Activated CD4-positive, alpha-beta T cell treated with anti-CD3 and anti-CD28 coated beads for 4 hours (primary cell): ENCODE measurements at places on chromosomes 4 and X.

DNA sequence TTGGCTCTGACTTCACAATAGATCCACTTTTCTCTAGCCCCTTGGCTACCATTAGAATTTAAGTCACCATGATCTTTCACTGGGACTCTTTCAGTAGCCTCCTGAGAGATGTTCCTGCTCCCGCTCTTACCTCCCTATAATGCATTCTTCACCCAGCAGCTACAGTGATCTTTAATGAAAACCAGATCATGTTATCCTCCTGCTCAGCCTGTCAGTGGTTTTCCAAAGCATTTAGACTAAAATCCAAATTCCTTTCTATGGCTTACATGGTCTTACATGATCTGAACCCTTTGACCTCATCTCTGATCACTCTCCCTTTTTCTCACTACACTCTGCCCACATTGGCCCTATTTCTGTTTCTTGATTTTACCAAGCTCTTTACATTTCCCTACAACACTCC lies 18.3 kb upstream of the RPS6KA3 start:
- no peak for DNase-seq

- no peak for DNase-seq
These were observed 562.8 kb upstream of the AADAT start for GRCh38 chr4:170652571-170652970.

GRCh38 chrX:72071213-72071612 lies 60.5 kb downstream of the RTL5 start:
- DNase-seq, result no peak

DNA sequence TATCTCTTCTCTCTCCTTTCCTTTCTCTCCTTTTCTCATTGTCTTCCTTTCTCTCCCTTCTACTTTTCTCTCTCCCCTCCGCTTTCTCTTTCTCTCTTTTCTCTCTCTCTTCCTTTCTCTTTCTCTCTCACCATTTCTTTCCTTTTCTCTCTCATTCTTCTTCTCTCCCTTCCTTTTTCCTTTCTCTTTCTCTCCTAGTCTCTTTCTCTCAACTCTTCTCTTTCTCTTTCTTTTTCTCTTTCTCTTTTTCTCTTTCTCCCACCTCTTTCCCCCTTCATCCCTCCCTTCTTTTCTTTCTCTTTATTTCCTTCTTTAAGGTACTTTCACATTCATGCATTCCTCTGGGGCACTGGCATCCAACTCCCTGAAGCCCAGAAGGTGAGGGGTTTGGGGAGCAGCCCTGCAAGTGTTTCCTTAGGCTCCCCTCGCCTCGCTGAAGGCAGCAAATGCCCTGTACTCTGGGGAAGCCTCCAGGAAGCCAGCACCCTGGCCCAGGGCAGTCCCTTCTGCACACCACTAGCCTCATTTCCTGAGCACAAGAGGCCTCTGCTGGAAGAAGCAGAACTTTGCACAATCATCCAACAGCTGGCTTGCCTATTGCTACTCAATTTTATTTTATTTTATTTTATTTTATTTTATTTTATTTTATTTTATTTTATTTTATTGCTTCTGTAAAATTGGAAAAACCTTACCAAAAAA lies 124.2 kb downstream of the NFKB1 start:
- DNase-seq, result peak; percentile 64

DNA sequence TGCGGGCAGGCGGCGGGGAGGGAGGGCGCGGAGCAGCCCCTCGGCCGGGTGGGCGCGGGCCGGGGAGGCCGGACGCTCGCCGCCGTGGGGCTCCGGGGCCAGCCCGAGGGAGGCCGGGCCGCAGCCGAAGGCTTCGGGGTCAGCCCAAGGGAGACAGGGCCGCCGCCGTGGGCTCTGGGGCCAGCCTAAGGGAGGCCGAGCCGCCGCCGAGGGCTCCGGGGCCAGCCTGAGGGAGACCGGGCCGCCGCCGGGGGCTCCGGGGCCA lies 251 bp downstream of the KIAA0232 start:
- no peak for DNase-seq

GRCh38 chrX:13903405-13903804 lies 86.5 kb upstream of the GPM6B start:
- DNase-seq, result no peak

DNA sequence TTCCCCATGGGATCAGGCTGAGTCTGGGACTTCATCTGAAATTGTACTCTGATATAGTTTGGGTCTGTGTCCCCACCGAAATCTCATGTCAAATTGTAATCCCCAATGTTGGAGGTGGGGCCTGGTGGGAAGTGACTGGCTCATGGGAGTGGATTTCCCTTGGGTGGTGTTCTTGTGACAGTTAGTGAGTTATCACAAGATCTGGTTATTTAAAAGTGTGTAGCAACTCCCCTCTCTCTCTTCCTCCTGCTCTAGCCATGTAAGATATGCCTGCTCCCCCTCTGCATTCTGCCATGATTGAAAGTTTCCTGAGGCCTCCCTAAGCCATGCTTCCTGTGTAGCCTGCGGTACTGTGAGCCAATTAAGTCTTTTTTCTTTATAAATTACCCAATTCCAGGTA lies 61.0 kb downstream of the RASGEF1B start:
- no peak for DNase-seq

- DNase-seq, result no peak
These were observed 333.8 kb upstream of the GRIA3 start for GRCh38 chrX:122850326-122850725.

DNA sequence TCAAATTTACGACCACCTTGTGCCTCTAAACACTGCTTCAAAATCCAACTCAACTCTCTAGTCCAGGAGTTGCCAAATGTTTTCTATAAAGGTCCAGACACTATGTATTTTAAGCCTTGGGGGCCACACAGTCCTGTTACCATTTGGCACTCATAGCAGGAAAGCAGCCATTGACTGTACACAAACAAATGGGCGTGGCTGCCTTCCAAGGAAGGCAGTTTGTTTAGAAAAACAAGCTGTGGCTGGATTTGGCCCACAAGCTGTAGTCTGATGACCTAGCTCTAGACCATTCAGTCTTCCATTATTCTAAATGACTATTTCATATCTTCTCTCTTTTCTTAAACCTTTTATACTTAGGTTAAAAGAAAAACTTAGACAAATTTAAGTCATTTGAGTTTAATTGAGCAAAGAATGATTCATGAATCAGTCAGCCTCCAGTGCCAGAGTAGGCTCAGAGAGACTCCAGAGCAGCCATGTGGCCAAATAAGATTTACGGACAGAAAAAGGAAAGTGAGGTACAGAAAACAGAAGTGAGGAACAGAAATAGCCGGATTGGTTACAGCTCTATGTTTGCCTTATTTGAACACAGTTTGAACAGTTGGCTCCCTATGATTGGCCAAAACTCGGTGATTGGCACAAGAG lies 825.8 kb upstream of the LCORL start:
- DNase-seq, result no peak

DNA sequence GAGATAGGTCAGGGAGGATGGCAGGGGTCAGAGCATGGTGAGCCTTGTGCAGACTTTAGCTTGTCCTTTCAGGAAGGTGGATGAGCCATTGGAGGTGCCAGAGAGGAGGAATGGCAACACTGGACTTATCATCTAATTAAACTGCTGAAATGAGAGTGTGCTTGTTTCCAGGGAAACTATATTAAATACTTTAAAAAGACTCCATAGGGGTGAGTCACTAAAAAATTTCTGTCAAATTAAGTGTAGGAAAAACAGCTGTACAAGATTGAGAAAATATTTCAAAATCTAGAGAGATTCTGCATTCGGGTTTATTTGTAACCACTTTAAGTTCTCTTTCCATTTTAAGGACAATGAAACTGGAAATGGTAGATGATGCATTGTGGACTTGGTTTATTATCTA lies 11.4 kb downstream of the FRAS1 start:
- no peak for DNase-seq

DNA sequence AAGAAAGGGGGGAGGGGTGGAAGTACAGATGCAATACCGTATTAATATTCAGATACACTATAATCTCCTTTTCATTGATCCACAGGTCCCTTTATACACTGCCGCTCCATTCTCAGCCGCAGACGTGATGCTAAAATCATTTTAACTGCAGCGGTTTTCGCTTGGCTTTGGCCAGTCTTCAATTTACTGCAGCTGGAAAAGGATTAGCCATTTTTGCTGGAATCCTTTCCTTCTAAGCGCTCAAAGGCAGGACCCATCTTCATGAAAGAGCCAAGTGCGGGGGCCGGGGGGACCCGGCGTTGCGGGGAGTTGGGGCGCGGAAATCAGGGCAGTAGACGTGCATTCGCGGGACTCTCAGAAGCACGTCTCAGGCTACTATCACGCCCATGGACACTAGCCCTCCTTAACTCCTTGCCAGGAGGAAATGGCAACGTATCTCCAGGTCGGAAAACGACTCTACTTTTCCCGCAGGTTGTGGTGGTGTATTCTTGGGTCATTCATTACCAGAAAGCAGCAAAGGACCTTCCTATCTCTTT lies 1.7 kb upstream of the PCDH10 start:
- DNase-seq, result no peak

DNA sequence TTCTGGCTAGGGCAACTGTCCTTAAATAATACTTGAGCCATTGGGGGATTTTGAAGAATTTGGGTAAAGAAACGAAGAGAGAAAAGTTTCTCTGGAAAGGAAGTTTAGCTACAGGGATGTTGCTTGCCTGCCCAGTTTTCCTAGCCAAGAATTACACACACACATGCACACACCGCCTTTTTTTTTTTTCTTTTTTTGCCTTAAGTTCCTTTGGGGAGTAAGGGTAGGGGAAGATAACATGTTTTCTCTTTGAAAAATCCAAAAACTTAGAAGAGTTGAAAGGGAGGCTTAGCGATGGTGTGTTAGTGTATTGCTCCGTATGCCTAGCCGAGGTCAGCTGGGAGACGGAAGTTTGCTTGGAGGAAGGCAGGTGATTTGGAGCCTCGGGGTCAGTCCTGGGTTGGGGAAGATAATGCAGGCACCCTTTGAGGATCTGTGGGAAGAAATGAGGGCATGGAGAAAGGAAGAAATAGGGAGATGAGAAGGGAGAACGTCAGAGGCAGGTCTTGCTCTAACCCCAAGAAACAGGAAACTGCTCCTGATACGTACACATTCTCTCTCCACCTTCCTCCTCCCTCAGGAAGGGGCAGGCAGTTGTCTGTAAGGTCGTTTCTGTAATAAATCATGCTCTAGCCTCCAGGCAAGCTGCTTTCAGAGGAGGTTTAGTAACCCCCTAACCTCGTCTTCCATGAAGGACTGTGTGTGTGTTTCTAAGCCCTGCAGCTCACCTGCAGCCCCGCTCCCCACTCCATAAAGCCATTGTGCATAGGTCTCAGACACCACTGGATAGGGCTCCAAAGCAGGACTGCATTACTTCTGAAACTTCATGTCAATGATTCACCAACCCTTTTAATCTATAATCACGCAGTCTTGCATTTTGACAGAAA lies 10.5 kb downstream of the KLF3 start:
- no peak for DNase-seq

DNA sequence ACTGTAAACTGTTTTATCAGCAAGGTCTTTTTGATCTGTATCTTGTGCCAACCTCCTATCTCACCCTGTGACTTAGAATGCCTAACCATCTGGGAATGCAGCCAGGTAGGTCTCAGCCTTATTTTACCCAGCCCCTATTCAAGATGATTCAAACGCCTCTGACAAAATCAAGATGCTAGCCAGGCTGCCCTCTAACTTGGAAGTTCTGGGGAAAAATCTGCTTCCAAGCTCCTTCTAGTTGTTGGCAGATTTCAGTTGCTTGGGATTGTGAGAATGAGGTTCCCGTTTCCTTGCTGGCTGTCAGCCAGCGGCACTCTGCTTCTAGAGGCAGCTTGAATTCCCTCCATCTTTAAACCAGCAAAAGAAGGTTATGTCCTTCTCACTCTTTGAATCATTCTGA lies 34.7 kb downstream of the LUZP4 start:
- no peak for DNase-seq

GRCh38 chrX:95907081-95907480 lies 777.6 kb upstream of the DIAPH2 start:
- no peak for DNase-seq

DNA sequence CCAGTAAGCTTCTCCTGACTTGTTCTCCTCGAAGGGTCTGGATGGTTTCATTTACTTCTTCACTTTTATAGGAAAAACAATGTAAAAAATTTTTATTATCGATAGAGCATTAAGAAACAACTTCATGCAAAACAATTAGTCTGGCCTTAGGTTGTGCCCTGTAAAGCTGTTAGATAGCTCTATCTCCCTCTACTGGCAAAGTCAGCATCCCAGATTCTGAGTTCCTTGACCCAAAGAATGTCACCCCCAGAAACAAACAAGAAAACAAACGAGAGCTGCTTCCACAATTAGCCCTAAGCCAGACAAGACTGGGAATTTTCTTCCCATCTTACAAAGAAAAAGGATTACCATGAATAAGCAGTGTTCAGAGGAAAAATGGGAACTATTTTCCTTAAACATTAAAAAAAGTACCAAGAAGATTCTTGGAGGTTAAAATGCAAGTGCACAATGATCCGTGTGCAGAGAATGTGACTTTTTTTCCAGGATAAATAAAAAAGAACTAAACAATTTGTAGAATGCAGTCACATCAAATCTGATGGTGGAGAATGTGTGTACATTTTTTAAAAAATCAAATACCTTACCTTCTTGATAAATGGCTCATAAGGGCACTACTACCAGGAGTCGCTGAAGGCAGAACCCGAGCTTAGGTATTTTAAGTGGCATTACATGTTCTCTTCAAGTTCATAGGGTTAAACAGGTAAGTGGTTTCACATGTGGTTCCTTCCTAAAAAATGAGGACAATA lies 293.2 kb downstream of the FBXO8 start:
- DNase-seq, result no peak

DNA sequence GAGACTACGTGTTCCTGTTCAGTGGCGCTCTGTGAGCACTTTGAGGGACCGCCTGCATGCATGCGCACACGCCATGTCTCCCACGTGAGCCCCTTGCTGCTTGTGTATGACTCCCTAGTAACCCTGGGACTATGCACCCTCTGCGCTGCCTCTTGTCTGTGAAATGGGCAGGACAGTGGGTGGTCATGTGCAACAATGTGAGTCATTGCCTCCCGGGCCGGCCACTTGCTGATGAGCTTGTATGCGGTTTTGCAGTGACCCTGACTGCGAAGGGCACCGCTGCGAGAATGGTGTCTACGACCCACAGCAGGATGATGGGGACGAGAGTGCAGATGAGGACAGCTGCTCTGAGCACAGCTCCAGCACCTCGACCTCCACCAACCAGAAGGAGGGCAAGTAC lies 61.4 kb downstream of the TNIP2 start:
- no peak for DNase-seq

DNA sequence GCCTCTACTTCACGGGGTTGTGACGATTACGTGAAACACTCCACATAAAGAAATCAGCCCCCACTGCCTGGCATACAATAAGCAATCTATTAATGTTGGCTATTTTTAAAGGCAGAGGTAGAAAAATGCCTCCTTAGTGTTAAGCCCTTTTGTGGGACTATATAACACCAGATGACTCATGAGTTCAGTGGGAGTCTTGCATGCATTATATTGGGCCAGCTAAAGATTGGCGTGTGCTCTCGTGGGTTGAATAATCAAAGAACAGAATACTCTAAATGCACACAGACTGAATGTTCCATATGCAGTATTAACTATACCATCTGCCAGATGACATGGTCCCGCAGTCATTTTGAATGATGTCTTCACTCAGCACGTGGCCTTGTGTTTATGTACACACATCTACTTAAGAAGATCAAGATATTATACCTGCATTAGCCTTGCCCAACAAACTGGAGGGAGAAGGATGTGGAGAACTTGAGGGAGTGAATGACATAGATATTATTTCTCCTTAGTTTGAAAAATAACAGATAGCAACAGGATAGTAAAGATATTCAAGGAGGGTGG lies 85.0 kb upstream of the MYOZ2 start:
- no peak for DNase-seq

- peak; percentile 8 for DNase-seq
These were observed 48.3 kb downstream of the AMELX start for GRCh38 chrX:11341274-11342201.

GRCh38 chr4:105978684-105979296 lies 83.5 kb downstream of the NPNT start:
- no peak for DNase-seq
